ENCODE measurements at places on chromosomes 3 and 15.

- DNase-seq, result no peak
These were observed 59.0 kb downstream of the CLEC3B start for GRCh38 chr3:45084820-45085816.

DNA sequence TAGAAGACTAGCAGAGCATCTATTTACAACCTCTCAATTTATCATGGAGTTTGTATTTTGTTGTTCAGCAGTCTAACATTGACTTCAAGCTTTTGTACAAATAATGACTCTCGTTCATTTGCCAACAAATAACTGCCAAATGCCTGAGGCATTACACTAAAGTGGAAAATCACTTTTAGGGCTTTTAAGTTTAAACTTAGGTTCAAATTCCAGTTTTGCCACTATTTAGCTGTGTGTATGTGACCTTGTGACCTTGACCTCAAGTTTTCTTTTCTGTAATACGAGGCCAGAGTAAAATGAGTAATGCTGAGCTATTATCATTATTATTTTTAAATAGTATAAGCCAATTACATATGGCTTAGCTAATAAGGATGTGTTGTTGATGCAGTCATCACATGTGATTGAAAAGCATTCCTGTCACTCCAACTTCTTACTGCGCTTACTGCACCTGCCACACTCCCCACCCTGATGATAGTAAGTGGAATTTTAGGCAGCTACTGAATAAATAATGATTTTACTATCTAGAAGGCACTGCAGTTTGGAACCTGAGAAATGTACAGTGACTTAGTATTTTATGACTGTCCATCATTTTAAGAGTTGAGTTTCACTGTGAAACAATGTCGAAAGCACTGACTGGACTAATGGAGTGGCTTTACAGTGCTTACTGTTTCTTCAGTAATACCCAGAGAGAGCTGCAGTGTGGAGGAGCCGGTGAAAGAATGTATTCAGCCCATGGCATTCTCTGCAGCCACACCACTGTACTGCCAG lies 16.3 kb downstream of the ARL8B start:
- DNase-seq, result no peak

GRCh38 chr3:148694116-148694515 lies 3.6 kb upstream of the AGTR1 start:
- DNase-seq, result no peak

DNA sequence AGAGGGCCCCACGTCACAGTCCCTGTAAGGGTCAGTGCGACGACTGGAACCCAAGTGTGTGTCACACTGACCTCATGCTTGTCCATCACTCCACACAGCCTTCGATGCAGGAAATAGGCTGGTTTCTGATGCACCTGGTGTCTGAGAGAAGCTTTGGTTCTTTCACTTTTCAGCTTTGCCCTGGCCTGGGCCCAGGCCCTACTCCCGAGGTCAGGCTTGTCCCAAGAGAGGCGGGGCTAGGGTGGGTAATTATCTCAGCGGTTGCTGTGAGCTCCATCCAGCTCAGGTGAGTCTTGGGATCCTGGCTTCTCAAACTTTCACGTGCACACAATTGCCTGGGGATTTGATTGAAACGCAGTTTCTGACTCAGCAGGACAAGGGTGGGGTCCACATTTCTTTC lies 19.6 kb upstream of the CHRNB4 start:
- DNase-seq, result no peak

GRCh38 chr3:125132815-125133214 lies 77.0 kb upstream of the HEG1 start:
- DNase-seq, result no peak

DNA sequence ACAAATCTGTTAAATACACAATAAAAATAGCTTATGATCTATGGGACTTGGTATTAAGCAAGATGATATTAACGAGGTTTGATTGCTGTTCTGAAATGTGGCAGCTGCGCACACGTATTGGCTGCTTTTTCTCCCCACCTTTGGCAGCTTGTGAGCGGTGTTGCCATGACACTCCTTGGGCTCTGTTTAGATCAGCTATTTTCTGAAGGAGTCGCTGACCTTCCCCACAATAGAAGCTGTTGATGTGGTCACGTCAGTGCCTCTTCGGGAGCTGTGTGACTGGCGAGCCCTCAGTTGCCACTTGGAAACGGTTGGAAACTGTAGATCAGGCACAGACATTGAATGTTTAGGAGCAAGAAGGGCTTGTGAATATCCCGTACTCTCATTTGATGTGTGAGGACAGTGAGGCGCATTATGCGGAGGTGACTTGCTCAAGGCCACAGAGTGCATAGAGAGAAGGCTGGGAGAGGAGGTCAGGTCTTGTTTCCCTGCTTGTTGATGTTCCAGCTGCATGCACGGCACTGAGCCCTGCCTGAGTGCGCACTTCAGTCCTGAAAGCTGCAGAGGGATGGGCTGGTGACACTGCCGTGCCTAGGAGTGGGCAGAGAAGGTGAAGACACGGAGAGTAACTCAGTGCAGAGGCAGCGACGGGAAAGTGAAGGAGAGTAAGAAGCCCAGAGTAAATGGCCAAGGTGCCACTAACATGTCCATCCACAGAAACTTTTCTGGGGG lies 198.4 kb downstream of the LPP start:
- DNase-seq, result no peak

GRCh38 chr3:74661672-74662071 lies 47.2 kb upstream of the CNTN3 start:
- no peak for DNase-seq

GRCh38 chr3:157104521-157104920 lies 55.4 kb downstream of the CCNL1 start:
- DNase-seq, result no peak

DNA sequence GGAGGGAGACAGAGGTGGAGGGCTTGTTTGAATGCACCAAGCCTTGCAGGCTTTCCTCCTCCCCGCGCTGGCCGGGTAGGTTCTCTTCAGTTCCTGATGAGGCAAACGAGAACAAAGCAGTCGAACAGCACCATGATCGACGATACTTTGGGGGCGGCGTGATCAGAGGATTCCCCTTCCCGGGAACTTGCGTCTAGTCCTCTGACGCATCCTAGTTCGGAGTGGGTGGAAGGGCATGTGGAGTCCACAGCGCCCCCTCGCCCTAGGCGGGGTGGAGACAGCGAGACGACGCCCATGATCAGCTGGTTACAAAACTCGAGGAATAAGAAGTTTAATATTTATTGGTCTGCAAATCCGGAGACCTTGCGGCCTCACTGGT lies 452 bp upstream of the SV2B start:
- no peak for DNase-seq

GRCh38 chr3:37163262-37164015 lies 10.9 kb downstream of the LRRFIP2 start:
- DNase-seq, result no peak

DNA sequence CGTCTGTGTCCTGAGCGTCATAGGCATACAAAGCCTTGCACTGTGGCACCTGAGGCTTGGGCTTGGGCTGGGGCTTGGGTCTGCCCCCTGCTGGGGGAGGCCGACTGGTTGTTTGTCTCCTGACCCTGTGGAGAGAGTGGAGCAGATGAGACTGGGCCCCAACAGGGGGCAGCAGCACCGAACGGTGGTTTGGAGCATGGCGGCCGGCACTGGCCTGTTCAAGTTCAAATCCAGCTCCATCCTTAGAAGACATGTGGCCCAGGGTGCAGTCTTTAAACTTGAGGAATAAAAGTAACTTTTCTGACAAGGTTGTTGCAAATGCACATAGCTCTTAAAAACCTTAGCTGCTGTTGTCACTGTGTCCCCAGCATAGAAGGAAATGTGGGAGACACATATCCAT lies 33.3 kb downstream of the CCNB2 start:
- no peak for DNase-seq

DNA sequence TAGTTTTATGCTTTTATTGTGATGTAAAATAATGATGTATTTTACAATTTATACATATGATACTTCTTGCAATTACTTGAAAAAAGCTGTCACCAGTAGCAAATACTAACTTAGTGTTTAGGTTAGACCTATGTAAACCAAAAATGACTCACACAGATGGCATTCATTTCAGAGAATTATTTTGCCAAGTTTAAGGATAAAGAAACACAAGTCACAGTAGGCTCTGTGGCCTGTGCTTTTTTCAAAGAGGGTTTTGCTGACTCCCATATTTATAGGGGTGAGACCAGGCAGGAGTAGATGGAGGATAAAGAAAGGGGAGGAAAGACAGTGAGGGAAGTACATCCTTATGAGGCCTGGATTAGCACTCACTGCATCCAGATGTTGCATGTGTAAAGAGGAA lies 356.6 kb upstream of the NPAP1 start:
- DNase-seq, result no peak

- no peak for DNase-seq
These were observed 57.0 kb downstream of the SRGAP3 start for GRCh38 chr3:9192248-9193025.

GRCh38 chr3:119288669-119289403 lies 5.3 kb upstream of the ARHGAP31 start:
- DNase-seq, result no peak

DNA sequence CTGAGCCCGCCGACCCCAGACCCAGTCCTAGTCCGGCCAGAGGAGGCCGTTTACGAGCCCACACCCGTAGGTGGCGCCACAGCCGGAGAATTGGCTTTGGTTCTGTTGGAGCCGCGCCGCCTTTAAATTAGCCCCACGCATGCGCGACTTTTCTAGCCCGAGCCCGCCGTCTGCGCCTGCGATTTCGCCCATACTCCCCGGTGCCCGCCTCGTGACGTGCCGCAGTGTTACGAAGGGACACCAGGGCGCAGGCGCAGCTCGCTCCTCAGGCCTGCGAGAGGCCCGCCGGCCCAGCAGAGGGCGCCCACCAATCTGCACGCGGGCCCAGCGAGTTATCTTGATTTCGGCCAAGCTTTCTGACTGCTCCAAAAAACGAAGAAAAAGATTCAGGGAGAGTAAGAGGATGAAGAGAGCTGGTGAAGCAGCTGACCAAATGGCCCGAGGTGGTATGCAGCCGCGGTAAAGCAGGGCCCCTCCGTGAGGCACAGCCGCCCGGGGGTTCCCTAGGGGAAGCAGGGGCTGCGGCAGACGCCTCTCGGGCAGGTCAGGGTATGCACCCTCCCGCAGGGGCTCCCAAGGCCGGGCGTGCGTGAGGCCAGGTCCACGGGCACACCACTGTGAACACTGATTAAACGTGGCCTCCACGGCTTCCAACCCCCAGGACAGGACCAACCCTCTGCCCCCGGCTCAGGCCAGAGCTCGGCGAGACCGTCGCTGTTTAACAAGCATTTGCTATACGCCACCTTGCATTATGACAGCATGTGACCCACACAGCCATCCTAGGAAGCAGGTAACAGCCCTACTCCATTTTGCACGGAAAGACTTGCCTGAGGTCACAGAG lies 32.8 kb downstream of the RPN1 start:
- peak; percentile 98 for DNase-seq

DNA sequence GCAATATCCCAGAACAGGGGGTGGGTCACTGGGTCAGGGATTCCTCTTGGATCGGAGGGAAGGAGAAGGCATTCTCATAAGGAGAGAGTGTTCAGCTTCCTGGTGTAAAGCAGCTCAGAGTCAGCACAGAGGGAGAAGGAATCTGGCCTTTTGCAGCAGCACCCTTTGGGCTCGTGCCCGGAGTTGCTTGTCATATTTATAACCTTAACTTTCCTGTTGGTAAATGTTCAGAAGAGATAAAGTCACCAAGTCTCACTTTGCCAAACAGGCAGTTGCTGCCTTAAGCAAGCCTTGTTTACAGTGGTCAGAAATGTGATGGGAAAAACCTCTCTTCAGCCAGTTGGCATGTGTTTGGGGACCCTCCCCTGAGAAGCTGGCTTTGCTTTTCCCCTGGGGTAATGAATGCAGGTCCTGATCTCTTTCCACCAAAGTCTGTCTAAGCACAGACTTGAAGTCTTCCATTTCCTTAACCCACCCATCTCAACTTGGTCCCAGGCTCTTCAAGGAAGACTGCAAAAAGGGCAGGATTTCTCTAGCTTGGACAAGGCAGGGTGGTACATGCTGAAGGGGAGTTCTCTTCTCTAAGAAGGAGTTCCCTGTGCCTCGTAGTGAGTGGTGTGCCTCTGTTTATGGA lies 206.9 kb upstream of the BHLHE40 start:
- no peak for DNase-seq

- DNase-seq, result no peak
These were observed 35.3 kb downstream of the SQOR start for GRCh38 chr15:45670091-45670490.

- DNase-seq, result no peak
These were observed 11.6 kb upstream of the PLSCR4 start for GRCh38 chr3:146262371-146263110.

DNA sequence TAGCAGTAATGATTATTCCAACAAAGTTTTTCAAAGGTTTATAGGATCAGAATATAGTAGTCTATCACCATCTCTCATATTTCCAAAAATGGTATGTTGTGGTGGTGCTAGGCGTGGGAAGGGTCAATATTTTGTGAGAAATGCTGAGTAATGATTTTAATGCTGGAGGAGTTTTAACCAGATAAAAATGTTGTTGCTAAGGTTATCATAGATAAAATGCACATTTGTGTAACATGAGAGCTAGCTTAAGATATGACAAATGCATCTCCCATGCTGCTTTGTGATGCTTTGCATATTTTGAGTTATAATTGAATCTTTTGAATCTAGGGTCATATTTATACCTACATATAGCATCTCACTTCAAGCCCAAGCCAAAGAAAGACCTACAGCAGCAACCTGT lies 103.9 kb upstream of the ROBO1 start:
- DNase-seq, result no peak

- no peak for DNase-seq
These were observed 583.6 kb upstream of the ROBO2 start for GRCh38 chr3:76456322-76456721.

- peak; percentile 62 for DNase-seq
These were observed 27.6 kb downstream of the ZNF589 start for GRCh38 chr3:48268381-48268935.

GRCh38 chr15:45573961-45574629 lies 13.1 kb upstream of the BLOC1S6 start:
- DNase-seq, result no peak

DNA sequence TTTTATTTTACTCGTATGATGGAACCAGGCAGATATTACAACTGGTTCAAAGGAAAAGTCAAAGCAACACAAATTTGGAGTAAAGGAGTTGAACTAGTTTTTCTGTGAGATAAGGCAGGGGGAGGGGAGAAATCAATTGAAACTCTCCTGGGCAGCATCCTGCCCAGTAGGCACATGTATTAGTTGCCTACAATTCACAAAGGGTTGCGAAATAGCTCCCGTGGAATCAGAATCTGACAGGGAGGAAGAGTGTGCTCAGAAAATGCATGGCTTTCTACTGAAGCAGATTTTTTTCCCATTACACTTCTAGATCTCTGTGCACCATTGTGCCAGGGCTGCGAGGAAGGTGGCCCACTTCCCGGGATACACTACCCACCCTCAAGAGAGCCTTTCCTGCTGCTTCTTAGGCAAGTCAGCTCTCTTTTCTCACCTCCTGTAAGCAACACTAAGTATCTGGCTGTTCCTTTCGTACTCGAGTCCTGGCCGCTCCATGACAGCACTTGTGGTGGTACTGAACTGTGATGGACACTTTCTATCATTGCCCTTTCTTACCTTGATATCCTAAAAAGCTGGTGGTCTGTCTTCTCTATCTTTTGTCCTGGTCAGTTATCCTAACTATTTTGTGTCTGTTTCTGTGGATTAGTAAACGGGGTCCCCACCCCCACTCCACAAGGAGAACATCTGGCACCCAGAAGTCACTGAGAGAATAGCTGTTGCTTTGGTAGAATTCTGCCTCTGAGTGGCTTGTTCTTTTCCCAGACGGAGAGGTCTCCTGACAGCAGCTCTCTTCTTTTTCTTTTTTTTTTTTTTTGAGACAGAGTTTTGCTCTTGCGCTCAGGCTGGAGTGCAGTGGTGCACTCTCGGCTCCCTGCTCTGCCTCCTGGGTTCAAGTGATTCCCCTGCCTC lies 74.8 kb downstream of the RPL39L start:
- DNase-seq, result no peak

- peak; percentile 47 for DNase-seq
These were observed 778 bp upstream of the THBS1 start for GRCh38 chr15:39580117-39580484.

GRCh38 chr3:14455571-14456317 lies 53.3 kb downstream of the SLC6A6 start:
- no peak for DNase-seq

All from activated CD8-positive, alpha-beta memory T cell treated with anti-CD3 and anti-CD28 coated beads for 1 hour (primary cell).